ENCODE measurements at places on chromosomes 5 and 9.

DNA sequence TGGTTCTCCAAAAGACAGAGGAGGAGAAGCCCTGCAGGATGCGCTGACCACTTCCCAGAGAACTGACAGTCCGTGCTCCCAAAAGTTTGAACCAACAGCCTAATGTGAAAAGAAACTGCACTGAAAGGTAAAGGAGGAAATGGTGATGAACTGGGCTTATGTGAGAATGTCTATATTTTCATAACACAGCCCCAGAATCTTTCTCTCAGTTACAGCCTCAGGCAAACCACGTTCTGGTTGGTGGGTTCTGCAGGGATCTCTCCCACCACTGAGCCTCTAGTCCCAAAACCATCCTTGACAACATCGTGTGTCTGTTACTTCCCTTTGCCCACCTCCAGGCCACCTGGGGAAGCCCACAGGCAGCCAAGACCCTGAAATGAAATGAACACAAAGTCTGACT, 23.9 kb downstream of the SPARC start:
- no peak for DNase-seq

GRCh38 chr5:150288791-150289190, 782 bp downstream of the CAMK2A start:
- DNase-seq = no peak

DNA sequence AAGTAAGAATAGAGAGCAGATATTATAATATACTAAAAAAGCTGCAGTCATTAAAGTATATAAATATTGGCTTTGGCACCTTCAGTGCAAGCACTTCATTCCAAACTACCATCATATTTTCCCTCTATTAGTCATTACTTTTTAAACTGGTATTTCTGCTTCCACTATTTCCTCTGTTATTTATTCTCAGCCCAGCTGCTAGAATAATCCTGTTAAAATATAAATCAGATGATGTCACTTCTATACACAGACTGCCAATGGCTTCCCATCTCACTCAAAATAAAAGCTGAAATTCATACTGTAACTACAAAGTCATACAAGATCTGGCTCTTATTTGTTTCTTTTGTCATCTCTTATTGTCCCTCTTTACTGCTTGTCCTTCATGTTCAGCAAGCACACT, 432.9 kb downstream of the TLE4 start:
- no peak for DNase-seq

GRCh38 chr9:121949364-121949763, 143.7 kb downstream of the TTLL11 start:
- no peak for DNase-seq

- no peak for DNase-seq
These were observed 41.1 kb upstream of the TCF7 start for GRCh38 chr5:134073404-134073803.

DNA sequence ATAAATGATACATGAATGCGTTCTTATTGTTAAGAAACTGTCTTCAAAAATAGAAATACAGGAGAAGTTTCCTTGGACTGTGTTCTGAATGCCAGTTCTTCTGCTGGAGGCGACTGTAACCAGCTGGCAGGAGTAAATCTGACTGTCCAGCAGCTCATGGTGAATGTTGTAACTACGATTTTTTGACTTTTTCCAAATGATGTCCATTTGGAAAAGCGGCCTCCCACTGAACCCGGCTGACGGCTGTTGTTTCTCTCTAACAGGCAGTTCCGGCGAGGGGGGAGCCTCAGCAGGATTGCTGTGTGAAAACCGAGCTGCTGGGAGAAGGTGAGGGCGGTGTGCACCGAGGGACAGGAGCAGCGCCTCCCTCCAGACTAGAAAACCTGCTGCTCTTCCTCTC, 91.9 kb downstream of the EHMT1 start:
- DNase-seq = no peak

DNA sequence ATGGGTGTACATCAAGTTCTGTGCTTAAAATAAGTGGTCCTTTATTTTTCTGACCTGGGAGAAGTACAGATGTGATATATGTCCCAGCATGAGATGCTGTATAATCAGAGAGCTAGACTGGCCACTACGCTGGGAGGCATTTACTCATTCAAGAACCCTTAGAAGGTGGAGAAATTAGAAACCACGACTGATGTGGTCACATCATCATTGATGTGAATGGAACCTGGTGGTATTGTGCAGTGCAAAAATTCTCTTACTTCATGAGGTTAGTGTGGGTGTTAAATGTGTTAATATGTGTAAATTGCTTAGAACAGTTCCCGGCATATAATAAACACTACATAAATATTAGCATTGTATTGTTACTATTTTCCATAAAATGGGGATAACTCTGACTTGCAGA, 69.5 kb upstream of the CKMT2 start:
- no peak for DNase-seq

DNA sequence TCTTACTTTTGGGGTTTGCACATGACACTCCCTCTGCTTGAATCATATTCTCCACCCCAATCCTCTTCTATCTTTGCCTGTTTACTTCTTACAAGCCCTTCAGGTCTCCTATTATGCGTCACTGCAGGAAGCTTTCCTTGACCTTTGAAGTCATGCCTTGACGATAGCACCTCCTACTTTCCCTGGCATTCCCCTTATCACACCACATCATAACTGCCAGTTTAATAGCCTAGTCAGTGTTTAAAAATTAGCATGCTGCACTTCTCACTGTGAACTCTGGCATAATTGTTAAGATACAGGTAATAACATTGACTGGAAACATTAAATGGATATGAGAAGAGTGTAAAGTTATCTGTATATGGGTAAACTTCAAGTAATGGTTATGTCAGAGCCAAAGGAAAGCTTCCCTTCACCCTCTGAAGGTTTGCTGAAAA, 37.1 kb upstream of the CEP120 start:
- no peak for DNase-seq

DNA sequence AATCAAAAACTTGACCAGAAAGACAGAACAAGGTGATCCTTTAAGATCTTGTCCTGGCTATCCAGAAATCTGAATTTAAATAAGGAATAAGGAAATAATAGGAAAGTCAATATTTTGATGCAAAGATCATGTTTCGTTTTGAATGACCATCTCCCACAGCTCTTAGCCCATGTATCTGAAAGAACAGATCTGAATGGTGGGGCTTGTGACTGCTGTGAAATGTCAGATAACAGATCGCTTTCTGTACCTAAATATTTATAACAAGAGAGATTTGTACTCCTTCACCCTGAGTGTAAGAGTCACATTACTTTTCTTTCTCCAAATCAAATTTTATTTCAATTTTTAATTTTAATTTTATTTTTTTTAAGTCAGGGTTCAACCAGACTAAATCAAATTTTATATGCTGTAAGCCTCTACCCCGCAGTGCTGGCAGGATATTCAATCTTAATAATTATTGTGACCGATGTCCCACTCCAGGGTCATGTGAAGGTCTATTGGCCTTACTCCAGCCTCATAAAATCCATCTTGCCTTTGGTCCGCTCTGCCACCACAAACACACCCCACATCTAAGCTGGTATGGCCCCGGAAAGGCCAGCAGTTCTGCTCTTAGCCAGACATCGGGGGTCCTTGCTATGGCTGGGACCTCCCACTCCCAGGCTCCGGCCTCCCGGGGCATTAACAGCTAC, 7.0 kb upstream of the SLC26A2 start:
- no peak for DNase-seq

All from activated T-helper 1 cell treated with Interleukin-2 at 50 U/mL for 16 hours (primary cell).